Esophagus squamous epithelium (tissue), 5 donors: ENCODE measurements at places on chromosomes 3 and 15. TPM values are rescaled to one million over a fixed set of nuclear protein-coding genes. Genes with fewer than 3 reads are reported as not detected.

- no peak overlapping the region for H3K4me3 ChIP-seq
- no peak overlapping the region for H3K27ac ChIP-seq
- H3K27me3 ChIP-seq = no peaks in the 10 kb centered on the region
- DNase-seq = no peak
- H3K36me3 ChIP-seq = no peaks in the 10 kb centered on the region
Measured at GRCh38 chr15:42914728-42915497, 5.7 kb downstream of the TTBK2 start.

GRCh38 chr3:41040256-41040655 is 159.0 kb upstream of the CTNNB1 start:
- H3K36me3 ChIP-seq = no peaks in the 10 kb centered on the region
- no peak overlapping the region for H3K27ac ChIP-seq
- H3K27me3 ChIP-seq = no peaks in the 10 kb centered on the region
- DNase-seq = no peak

DNA sequence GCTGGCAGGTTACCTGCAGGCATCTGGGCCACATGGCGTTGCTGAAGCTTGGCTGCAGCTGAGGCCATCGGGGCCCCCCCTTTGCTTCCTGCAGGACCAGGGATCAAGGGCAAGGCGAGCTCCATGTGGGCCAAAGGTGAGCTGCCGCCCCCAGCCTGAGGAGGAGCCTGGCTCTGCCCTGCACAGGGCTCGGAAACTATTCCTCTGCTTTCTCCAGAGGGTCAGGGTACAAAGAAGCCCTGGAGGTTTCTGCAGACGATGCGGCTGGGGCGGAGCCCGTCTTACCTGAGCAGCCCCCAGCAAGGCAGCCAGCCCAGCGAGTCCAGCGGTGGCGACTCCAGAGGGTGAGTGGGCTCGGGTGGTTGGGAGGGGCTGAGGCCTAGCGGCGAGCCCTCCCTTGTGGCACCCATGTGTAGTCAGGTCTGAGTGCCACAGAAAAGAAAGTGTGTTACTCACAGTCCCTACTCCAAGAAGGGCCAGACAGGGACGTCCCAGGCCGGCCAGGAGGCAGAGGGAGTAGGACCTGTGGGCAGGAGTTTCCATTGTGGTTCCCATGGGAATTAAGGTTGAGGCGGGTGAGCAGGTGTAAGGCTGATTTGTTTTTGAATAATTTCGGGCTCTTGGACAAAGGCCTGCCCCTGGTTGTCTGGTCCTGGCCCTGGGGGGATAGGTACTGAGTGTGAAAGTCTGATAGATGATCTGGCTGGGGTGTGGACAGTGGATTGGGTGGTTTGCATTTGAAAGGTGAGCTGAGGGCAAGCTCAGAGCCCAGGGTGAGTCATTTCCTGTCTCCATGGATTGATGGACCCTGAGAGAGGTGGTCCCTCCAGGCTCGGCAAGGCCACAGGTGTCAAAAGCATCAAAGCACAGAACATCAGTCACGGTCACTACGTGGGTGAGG is 25.4 kb downstream of the CFAP100 start:
- no peak overlapping the region for H3K27ac ChIP-seq
- DNase-seq = no peak
- H3K4me1 ChIP-seq = no peaks in the 10 kb centered on the region
- peaks cover 6% of the 10 kb centered on the region for H3K27me3 ChIP-seq

- DNase-seq = no peak
- H3K27me3 ChIP-seq = no peaks in the 10 kb centered on the region
- H3K4me1 ChIP-seq = no peaks in the 10 kb centered on the region
Measured at GRCh38 chr3:99006686-99007085, 105.2 kb upstream of the DCBLD2 start.

- H3K27ac ChIP-seq = no peak overlapping the region
- H3K4me3 ChIP-seq = no peak overlapping the region
- H3K36me3 ChIP-seq = no peaks in the 10 kb centered on the region
- H3K27me3 ChIP-seq = no peaks in the 10 kb centered on the region
- no peaks in the 10 kb centered on the region for H3K4me1 ChIP-seq
Measured at GRCh38 chr3:38597502-38598060, 51.9 kb downstream of the SCN5A start.

GRCh38 chr15:41856716-41857115 is 18.1 kb downstream of the PLA2G4B start:
- H3K36me3 ChIP-seq = no peaks in the 10 kb centered on the region
- DNase-seq = no peak
- no peaks in the 10 kb centered on the region for H3K4me1 ChIP-seq
- no peak overlapping the region for H3K27ac ChIP-seq
- H3K4me3 ChIP-seq = no peak overlapping the region

DNA sequence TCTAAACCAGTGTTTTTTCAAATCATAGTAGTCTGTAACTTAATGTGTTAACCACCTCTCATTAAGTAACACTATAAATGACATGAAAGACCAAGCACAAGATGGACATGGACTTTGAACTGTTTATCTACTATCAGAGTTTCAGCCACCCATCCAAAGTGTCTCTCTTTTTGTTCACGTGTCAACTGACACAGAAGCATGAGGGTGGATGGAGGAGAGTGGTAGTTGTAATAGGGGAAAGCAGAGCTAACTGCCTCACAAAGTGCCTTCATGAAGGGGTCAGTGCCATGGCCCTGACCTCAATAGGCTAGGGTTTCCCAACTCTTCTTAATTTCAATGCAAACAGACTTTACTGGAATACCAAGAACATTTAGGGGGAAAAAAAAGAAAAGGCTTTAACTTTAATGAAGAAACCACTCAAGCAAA is 32.1 kb upstream of the TRPM7 start:
- no peak for DNase-seq
- peaks cover 94% of the 10 kb centered on the region for H3K36me3 ChIP-seq
- no peak overlapping the region for H3K4me3 ChIP-seq
- H3K27ac ChIP-seq = no peak overlapping the region
- no peaks in the 10 kb centered on the region for H3K27me3 ChIP-seq
- no peaks in the 10 kb centered on the region for H3K4me1 ChIP-seq

DNA sequence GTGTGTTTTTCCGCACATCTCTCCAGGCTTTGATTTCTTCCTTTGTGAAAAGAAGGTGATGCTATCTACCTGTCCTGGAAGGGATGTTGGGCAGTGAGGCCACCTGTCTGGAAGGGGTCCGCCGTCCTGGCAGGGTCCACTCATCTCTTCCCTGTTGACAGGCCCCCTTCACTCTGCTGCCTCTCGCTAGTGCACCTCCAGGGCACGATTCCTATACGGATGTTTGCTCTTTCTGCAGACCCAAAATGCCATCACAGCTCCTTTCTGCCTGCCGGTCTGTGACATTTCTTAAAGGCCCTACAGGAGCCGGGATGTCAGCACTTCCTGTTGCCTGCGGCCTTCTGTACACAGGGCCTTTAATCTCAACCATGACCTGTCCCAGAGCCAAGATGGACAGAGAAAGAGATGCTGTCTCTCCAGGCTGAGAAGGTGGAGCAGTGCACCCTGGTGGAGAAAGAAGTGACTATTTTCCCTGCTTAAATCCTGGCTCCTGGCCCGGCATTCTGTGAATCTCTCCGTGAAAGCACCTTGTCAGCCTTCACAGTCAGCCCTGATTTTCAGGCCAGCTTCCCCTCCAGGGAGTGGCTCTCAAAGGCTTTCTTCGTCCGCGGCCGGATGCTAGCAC is 7.4 kb downstream of the FAM3D start:
- no peaks in the 10 kb centered on the region for H3K36me3 ChIP-seq
- no peak for DNase-seq
- no peaks in the 10 kb centered on the region for H3K4me1 ChIP-seq
- no peaks in the 10 kb centered on the region for H3K27me3 ChIP-seq
- H3K4me3 ChIP-seq = no peak overlapping the region
- no peak overlapping the region for H3K27ac ChIP-seq

- no peak for DNase-seq
- H3K4me1 ChIP-seq = peaks cover 35% of the 10 kb centered on the region
- H3K27ac ChIP-seq = no peak overlapping the region
- no peaks in the 10 kb centered on the region for H3K36me3 ChIP-seq
- no peaks in the 10 kb centered on the region for H3K27me3 ChIP-seq
Measured at GRCh38 chr3:178082326-178082906, 453.8 kb upstream of the KCNMB2 start.

GRCh38 chr3:169026543-169027182 is 636.8 kb downstream of the MECOM start:
- no peaks in the 10 kb centered on the region for H3K36me3 ChIP-seq
- no peak for DNase-seq
- no peaks in the 10 kb centered on the region for H3K4me1 ChIP-seq

- H3K4me1 ChIP-seq = peaks cover 12% of the 10 kb centered on the region
- H3K36me3 ChIP-seq = no peaks in the 10 kb centered on the region
- H3K27me3 ChIP-seq = no peaks in the 10 kb centered on the region
- peak overlapping the region; percentile 82 for H3K27ac ChIP-seq
Measured at GRCh38 chr3:171284308-171285075, 175.7 kb downstream of the TNIK start.

DNA sequence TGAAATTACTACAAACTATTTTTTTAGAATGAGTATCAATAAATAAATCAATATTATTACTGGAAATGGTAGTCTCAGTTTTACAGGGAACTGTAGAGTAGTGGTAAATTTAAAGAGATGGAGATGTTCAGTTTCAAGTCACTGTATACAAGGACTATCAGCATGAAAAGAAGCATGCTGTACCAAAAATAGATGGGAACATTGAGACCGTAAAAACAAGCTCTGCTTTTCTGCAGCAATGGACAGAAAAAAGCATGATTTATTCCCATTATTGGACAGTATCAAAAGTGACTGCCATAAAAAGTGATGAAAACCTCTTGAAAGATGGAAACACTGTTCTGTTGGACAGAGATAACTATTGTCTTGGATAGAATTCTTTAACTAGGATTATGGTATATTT is 187.2 kb downstream of the EPHA6 start:
- H3K27me3 ChIP-seq = no peaks in the 10 kb centered on the region
- no peaks in the 10 kb centered on the region for H3K4me1 ChIP-seq
- no peak overlapping the region for H3K4me3 ChIP-seq
- no peak for DNase-seq
- H3K27ac ChIP-seq = no peak overlapping the region

DNA sequence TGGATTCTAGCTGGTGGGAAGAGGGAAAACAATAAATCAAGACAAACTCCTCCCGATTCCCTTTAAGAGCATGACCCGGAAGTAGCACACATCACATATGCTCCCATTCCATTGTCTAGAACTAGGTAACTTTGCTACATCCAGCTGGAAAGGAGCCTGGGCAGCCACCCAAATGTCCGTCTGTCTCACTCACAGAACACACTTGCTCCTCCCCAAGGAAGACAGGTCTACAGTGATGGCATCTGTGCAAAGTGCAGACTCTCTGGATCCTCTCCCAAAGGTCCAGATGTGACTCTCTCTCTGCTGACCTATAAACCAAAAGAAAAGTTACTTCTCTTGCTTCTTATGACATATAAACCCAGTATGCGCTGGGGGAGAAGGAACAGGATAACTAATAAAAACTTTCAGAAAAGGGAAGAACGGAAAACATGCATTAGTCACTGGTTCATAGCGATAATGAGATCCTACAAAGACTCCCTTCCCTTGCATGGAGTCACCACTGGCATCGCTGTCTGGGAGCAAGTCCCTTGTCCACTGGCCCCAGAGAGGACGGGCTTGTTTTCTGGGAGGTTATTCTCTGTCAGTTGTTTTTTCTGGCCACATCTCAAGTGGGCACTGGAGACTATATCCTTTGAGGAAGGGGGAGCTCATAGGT is 29.8 kb upstream of the EPHB3 start:
- no peaks in the 10 kb centered on the region for H3K36me3 ChIP-seq
- H3K27ac ChIP-seq = no peak overlapping the region
- no peaks in the 10 kb centered on the region for H3K4me1 ChIP-seq
- no peak for DNase-seq

- H3K27me3 ChIP-seq = no peaks in the 10 kb centered on the region
- no peak overlapping the region for H3K4me3 ChIP-seq
- H3K27ac ChIP-seq = no peak overlapping the region
- H3K4me1 ChIP-seq = no peaks in the 10 kb centered on the region
- no peaks in the 10 kb centered on the region for H3K36me3 ChIP-seq
Measured at GRCh38 chr3:18579661-18580060, 154.5 kb upstream of the SATB1 start.

GRCh38 chr15:48493763-48494225 is 151.7 kb downstream of the FBN1 start:
- DNase-seq = no peak
- H3K4me1 ChIP-seq = peaks cover 4% of the 10 kb centered on the region
- peaks cover 48% of the 10 kb centered on the region for H3K36me3 ChIP-seq
- H3K4me3 ChIP-seq = no peak overlapping the region

GRCh38 chr3:122000936-122001605 is 21.0 kb downstream of the ILDR1 start:
- no peaks in the 10 kb centered on the region for H3K36me3 ChIP-seq
- H3K27me3 ChIP-seq = no peaks in the 10 kb centered on the region
- no peak overlapping the region for H3K27ac ChIP-seq
- no peaks in the 10 kb centered on the region for H3K4me1 ChIP-seq
- no peak for DNase-seq
- no peak overlapping the region for H3K4me3 ChIP-seq

Gene MYO9A
- total RNA-seq = 37.6 TPM

Gene CPN2
- total RNA-seq = not detected

Gene ENTPD3
- 9.6 TPM for total RNA-seq

Gene TMCO5A
- total RNA-seq = not detected

Gene SEC62
- 49.8 TPM for total RNA-seq

Gene PAK6
- 53.5 TPM for total RNA-seq
